Astrocyte (in vitro differentiated cells and primary cell): ENCODE measurements at places on chromosomes 1 and 21.

DNA sequence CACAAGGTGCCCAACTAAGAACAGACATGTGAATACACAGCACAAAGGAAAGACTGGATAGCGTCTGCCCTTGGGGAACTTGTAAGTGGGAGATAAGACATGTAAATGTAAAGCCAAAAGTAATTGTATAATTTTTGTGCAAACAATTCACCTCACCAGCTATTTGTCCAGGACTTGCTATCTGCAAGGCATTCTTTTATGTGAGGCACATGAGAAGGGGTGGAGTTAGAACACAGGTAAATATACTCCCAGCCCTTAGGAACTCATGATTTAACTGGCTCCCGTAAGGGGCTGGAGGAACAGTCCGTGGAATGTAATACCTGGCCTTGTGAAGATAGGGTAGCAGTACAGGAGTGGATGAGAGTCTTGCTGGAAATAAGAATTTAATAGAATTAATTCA lies 61.3 kb downstream of the CDK18 start:
- H3K27me3 ChIP-seq = peaks cover 63% of the 10 kb centered on the region
- no peak for DNase-seq
- no peaks in the 10 kb centered on the region for H3K36me3 ChIP-seq
- H3K27ac ChIP-seq = no peak overlapping the region
- H3K4me1 ChIP-seq = no peaks in the 10 kb centered on the region
- H3K4me3 ChIP-seq = no peak overlapping the region

DNA sequence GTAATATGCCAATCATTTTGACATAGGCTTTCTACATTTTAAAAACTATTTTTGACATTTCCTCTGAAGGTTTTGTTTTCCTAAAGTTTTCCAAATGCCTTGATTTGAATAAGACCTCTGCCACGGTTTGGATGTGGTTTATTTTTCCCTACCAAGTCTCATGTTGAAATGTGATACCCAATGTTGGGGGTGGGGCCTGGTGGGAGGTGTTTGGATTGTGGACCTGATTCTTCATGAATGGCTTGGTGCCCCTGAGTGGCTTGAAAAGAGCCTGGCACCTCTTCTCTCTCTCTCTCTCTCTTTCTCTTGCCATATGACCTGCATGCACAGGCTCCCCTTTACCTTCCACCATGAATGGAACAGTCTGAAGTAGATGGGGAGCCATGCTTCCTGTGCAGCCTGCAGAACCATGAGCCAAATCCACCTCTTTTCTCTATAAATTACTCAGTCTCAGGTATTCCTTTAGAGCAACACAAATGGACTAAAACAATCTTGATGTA lies 14.8 kb downstream of the MMEL1 start:
- H3K27ac ChIP-seq = no peak overlapping the region
- DNase-seq = no peak
- H3K4me3 ChIP-seq = no peak overlapping the region

DNA sequence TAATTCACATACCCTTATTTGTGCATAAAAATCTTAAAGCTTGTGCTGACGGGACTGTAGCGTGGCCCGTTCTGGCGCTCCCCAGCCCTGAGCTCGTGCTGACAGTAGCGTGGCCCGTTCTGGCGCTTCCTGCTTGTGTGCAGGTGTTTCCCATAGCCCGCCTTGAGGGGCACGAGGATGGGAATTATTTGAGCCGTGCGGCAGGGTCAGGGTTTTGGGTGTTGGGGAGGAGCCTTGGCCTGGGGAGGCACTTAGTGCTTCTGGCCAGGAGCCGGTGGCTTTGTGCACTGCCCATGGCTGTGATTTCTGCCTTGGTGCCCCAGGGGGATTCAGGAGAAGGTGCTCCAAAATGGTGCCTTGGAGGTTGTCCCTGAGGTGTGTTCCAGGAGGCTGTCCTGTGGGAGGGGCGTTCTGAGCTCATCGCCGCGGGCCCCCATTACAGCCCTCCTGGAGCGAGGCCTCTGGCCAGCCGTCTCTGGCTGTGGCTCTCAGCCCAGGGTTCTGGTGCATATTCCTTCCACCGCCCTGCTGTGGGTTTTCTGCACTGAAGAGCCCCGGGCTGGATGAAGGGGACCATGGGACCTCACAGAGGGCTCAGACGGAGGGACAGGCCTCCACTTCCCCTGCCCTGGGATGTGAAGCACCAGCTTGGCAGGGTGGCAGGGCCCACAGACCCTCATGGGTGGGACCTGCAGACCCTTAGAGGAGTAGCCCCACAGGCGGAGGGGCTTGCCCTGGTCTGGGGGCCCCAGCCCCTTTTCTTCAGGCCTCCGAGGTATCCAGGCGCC lies 6.6 kb downstream of the SLX9 start:
- no peak overlapping the region for H3K27ac ChIP-seq
- H3K36me3 ChIP-seq = peaks cover 3% of the 10 kb centered on the region
- H3K4me1 ChIP-seq = peaks cover 6% of the 10 kb centered on the region
- DNase-seq = no peak

GRCh38 chr1:24254783-24255182 lies 64.4 kb upstream of the GRHL3 start:
- H3K4me1 ChIP-seq = peaks cover 2% of the 10 kb centered on the region
- no peaks in the 10 kb centered on the region for H3K36me3 ChIP-seq
- H3K27me3 ChIP-seq = peaks cover 8% of the 10 kb centered on the region
- H3K4me3 ChIP-seq = no peak overlapping the region

- DNase-seq = no peak
- H3K4me1 ChIP-seq = no peaks in the 10 kb centered on the region
- H3K27ac ChIP-seq = no peak overlapping the region
- no peak overlapping the region for H3K4me3 ChIP-seq
- H3K27me3 ChIP-seq = no peaks in the 10 kb centered on the region
Observed at GRCh38 chr1:117180147-117180967, 30.4 kb downstream of the VTCN1 start.

DNA sequence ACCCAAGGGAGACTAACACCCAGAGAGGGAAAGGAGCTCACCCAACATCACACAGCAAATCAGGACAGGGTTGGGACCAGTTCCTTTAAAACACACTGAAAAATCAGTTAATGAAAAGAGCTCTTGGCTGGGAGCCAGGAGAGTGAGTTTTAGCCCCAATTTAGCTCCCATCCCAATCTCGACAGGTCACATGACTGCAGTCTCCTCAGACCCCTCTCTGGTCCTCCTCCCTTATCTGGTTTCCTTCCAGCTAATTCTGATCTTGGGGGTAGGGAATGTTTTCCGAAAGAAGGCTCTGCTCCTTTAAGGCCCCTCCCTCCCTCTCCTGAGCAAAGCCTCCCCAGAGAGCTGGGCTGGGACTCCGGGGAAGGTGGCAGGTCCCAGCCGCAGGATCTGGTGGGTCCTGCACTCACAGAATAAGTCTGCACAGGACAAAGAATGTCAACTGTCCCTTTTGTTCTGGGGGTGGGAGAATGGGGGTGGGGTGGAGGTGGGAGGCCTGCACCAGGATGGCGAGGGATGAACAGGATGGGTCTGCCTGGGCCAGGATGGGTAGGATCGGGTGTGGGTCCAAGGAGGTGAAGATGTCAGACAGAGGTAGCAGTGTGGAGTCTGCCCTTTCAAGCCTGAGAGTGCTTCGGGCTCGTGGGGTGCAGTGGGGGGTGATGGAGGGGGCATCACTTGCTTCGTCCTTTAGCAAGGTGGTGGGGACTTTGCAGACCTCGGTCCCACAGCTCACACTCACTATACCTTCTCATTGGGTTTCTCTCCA lies 57.3 kb upstream of the SSBP3 start:
- DNase-seq = no peak
- H3K27ac ChIP-seq = no peak overlapping the region
- H3K36me3 ChIP-seq = no peaks in the 10 kb centered on the region
- H3K4me1 ChIP-seq = peaks cover 5% of the 10 kb centered on the region

GRCh38 chr1:200908191-200908868 lies 13.6 kb downstream of the INAVA start:
- no peak overlapping the region for H3K4me3 ChIP-seq
- H3K4me1 ChIP-seq = no peaks in the 10 kb centered on the region
- no peak overlapping the region for H3K27ac ChIP-seq
- no peaks in the 10 kb centered on the region for H3K27me3 ChIP-seq

- no peak overlapping the region for H3K27ac ChIP-seq
- DNase-seq = peak; percentile 43
- H3K4me1 ChIP-seq = no peaks in the 10 kb centered on the region
Observed at GRCh38 chr1:159071970-159072582, 4.5 kb downstream of the AIM2 start.
